Hematopoietic multipotent progenitor cell treated with erythropoietin and hydrocortisone succinate and interleukin-3 and kit ligand, for 4 days (in vitro differentiated cells): ENCODE measurements at places on chromosomes 13 and 19.

- DNase-seq, result no peak
Observed at GRCh38 chr13:98339684-98340425, 162.8 kb upstream of the RNF113B start.

- DNase-seq, result no peak
Observed at GRCh38 chr13:30763786-30764413, 28.6 kb downstream of the ALOX5AP start.

DNA sequence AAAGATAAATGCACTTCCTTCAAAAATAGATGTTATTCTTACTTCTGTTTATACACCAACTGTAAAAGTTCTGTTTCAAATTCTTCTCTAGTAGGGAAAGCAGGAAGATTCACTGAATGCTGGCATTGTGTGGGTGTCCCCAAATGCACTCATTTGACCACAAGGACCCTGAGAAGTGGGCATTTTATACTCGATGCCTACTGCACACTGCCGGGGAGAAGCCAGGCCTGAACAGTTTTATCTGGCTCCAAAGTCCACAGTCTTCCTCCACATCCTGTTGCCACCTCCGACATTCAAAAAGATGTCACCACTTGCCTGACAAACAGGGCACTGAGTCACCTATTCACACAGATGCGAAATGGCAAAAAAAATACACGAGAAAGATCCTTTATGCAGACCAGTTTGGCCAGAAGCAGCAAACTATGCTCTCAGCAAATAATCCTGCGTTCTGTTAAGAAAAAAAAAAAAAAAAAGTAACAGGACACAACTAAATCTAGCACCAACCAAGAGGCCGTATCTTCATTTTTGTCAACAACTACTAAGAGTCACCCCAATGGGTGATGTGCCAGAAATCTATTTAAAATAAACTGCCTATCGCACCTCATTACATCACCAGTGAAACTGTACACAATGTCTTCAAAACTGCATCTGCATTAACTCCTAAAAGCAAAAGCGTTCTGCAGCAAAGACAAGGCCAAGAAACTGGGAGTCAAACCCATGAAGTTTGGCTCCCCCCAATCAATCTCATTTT lies 6.2 kb downstream of the ZC3H4 start:
- peak; percentile 79 for DNase-seq

DNA sequence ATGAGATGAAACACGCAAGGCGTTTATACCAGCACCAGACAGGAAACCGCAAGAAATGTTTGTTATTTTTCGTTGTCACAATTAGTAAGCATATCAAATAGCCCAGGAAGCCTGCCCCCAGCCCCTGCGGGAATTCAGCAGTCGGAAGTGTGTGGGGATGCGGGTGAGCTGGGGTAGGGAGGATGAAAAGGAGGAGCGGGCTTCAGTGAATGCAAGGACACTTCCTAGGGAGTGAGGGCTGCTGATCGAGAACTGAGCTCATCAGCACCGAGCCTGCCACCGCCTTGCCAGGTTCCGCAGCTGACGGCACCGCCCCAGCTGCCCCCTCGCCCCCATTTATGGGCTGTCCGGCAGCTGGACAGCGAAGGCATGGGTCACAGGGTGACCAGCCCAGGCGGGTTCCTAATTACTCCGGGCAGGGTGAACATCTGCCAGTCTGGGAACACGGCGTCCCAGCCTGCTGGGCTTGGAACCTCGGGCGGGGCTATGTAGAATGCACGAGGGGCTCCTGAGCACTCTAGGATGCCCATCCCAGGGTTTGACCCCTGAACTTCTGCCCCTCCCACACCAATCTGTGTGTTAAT lies 1.6 kb upstream of the BEST2 start:
- no peak for DNase-seq

DNA sequence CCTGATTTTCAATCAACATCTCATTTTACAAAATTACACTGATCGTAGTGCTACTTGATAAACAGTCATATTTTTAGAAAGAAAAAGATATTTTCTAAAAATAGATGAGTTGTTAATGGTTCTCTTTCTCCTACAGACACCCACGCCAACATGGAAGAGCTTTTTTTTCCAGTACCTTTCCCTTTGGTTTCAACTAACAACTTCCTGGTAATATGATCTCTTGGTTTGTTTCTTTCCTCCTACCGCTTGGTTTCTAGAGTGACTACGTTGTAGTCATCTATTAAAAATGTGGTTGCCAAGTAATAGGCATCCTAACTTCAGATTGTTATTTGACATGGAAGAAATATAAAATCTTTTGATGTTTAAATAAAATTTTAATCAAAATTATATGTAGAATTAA lies 189.0 kb downstream of the LACC1 start:
- no peak for DNase-seq

DNA sequence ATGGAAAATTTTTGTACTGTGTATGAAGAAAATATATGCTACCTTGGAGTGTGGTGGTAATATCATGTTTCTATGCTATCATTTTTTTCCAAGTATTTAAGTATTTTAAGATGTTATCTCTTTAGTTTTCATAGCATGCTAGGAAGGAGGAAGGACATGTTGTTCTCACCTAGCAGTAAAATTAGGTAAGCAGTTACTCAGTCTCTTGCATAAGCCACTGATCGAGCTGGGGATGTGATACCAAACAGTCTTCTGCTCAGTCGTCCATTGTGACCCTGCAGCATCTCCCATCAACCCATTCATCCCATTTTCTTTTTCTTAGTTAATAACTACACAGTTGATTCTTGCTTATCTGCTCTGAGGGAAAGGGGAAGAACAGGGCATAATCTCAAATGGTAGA lies 130.6 kb downstream of the KLF5 start:
- no peak for DNase-seq

DNA sequence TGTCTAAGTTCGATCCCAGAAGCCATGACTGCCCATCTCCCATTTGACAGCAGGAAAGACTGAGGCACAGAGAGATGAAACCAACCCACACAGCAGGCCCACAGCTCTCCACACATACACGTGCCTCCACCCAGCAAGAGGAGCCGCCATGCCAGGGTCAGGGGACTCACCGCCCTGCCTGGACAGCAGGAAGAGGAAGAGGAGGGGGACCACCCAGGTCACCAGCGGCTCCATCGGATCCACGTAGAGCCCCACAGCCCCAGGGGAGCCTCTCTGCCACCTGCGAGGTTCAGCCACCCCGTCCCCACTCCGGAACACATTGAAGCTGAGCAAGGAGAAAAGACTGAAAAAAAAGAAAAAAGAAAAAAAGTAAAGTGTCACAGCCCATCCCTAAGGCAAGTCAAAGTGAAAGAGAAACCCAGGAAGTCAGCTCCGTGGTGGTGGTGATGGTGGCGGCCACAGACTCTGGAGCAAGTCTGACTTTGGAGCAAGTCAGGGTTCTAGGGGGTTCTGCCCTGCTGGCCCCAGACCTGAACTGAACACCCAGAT lies at the start of gene IL12RB1:
TSS of gene IL12RB1 (minus strand) at position 345 of the 549 bp plus-strand sequence. CDS start at position 234, 111 bp downstream.
- peak; percentile 59 for DNase-seq

DNA sequence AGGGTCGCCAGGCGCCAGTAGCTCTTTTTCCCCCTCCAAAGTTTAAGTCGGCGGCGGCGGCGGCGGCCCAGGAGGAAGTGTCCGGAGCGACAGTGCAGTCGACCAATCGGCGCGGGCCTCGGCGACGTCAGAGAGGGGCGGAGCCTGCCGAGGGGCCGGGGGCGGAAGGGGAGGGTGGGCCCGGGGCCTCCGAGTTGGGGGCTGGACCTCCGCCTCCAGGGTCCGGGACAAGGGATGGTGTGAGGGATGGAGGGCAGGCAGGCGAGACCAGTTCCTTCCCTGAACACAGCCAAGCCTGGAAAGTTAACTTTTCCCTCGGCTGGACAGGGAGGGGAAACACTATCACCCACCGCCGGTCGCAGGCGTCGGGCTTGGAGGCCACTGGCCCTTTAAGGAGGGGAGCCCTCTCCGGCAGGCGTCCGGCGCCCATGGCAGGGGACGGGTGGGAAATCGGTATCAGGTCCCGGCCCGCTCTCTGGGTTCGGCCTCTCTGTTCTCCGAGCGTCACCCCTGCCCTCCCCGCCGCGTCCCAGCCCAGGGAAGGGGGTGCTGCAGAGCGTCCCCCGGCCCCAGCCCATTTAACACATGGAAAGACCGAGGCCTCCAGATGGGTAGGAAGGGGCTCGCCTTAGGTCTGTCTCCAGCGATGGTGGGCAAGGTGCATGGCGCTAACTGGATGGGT lies at the start of gene PRKD2:
TSS of gene PRKD2 (minus strand) at position 81 of the 682 bp plus-strand sequence. CDS start 744 bp downstream, outside the sequence.
- peak; percentile 90 for DNase-seq

GRCh38 chr19:27652281-27652680 lies 1560.7 kb downstream of the UQCRFS1 start:
- DNase-seq, result no peak

DNA sequence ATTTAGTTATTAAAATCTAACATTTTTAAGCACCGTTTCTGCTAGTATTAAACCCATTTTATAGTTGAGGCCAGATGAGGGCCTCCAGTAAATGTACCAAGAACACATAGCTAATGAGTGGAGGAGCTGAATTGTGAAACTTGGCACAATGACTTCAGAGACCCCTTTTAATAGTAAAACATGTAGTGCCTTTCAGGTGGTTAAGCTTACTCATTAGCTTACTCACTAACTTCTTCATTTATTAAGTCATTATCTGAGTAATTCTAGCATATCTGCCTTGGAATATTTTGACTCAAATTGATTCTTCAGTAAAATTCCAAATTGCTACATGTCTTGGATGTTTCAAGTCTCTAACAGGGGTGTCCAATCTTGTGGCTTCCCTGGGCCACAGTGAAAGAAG lies 735.2 kb downstream of the LIG4 start:
- no peak for DNase-seq

- DNase-seq, result peak; percentile 31
Observed at GRCh38 chr13:49258089-49258796, 10.5 kb downstream of the CDADC1 start.

DNA sequence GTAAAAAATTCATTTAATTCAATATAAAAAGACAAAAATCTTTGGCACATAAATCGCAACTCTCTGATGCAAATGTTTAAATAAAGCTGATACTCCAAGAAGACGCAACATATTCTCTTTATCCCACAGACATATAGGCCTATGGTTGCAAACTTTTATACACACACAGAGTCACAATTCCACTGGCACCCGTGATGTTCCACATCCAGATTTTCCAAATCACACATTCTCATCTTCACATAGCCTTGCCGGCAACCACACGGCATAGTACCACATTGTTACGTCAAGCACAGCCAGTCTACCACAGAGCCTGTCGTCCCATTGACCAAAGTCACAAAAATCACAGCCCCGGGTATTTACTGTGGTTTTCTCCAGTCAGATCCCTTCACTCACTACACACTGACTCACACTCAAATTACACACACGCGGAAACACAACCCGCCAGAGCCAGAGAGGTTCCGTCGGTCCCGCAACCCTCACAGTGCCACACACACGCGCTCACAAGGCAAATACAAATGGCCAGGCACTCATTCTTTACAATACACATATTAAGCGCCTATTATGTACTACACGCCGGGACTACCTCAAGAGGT lies 546 bp upstream of the ZNF546 start:
- DNase-seq, result peak; percentile 68

DNA sequence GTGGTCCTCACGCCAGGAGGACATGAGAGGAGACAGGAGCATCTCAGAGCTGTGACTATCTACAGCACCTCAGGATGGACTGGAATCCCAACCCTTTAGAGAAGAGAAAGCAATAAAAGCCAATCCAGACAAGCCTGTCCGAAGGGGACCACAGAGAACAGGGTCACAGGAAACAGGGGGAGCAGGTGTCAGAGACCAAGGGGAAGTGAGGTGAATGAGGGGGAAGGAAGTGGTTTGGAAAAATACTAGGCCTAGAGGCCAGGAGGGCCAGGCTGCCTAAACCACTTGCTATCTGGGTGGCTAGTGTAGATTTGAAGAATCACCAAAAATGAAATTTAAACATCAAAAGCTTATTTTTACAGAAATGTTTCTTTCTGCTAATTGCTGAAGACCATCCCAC lies 16.2 kb downstream of the TMTC4 start:
- peak; percentile 32 for DNase-seq

DNA sequence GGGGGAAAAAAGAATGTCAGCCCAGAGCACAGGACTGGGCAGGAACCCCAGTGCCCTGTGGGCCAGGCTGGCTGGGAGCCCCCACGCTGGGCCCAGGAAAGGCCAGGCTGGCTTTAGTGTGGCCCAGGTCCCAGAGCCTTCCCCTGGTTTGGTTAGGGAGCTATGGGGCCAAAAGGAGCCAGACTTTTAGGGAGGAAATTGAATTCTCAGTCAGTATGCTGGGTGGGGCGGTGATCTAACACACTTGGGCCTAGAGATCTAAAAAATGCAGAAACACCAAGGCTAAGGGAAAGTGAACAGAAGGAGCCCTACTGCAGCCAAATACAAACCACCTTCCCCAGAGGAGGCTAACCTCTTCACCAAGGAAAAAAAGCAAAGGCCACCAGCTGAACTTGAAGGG lies 137.5 kb downstream of the CRYL1 start:
- no peak for DNase-seq

DNA sequence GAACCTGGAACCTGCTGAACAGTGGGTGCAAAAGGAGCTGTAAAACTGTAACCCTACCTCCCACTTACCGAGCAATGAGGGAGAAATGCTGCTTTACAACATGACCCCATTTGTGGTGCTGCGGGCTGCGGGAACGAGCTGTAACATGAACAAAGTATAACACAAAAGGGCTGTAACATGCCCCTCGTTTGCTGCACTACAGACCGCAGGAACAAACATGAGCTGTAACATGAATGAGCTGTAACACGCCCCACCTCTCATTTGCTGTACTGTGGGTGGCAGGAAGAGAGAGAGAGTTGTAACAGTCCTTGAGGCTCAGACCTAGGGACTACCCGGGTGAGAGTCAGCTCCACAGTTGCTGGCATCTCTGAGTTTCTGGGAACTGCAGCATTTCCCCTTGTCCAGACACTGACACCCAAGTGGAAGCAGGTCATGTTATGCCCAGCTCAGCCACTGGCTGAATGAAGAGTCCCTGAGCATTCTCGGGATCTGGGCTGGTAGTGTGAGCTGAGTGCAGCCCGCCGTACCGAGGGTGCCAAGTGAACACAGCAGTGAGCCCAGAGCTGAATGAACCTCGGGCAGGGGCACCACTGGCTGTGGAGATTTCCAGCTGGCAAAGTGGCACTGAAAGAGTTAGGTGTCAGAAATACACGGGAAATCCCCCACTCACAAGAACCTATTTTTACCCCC lies 1385.3 kb upstream of the SPRY2 start:
- no peak for DNase-seq

DNA sequence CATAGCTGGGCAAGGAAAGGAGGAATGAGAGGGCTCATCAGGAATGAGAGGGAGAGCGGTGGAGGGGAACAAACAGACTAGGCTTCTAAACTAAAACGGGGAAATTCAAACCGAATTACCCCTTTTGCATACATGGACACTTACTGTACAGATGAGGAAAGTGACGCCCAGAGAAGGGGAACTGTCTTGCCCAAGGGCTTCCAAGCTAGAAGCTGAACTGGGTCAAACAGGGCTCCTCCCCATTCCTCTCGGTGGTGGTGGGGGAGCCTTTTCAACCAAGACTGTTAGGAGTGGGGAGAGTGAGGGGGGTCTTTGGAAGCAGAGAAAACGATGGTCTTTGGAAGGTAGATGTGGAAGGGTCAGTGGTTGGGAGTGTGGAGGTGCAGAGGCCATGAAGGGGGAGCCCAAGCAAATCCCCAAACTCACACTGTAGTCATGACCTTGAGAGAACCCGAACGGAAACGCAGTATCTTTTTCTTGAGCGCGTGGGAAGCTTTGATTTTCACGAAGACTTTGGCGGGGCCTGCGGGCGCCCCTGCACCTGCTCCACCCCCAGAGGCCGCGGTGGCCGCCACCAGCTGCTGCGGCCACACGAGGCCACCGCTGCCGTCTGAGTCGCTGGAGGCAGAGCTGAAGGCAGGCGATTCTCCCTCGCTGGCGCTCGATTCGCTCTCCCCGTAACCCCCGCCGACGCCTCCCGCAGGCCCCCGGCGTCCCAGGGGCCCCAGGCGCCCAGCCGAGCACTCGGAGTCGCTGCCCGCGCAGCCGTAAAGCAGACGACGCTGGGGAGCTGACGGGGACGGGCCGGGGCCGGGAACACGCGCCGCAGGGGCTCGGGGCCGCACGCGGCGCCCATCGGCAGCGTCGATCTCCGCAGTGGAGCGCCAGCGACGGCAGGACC lies 12.3 kb upstream of the GNG8 start:
- no peak for DNase-seq
